ENCODE measurements at places on chromosomes 16 and 17. TPM values are rescaled to one million over a fixed set of nuclear protein-coding genes. Genes with fewer than 3 reads are reported as not detected.

The HOXB2 gene
- total RNA-seq, result 22.2 TPM

DNA sequence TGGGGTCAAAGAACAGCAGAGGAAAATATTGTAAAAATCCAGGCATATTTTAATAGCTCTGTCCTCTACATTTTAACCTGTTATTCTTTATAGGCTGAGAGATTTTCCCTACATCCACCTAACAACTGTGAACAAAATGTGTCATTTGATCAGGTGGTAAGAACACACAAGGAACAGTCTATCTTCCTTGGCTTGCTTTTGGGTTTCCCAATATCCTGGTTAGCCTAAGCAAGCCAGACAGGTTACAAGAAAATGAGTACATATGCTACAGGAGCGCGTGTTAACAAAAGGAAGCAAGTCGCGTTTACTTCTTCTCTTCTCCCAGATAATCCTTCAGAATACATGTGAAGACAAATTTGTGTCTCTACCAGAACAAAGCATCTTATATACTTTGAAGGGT, 31.0 kb upstream of the PITPNM3 start:
- DNase-seq, result no peak

DNA sequence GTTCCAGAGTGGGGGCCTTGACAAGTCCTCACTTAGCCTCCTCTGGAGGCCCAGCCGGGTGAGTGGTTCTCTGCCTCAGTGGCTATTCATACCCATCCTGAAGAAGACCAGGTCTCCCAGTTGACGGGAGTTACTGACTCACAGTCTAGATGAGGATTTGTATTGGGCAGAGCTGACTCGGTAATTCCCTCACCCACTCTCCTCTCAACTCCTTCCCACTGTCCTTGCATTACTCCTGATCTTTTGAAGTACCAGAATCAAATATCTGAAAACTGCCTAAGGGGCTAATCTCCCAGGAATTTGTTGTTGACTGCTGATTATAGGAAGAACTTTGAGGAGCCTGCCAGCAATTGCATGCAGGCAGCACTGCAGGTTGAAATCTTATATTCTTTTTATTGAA, 14.2 kb downstream of the SAP30BP start:
- no peak for DNase-seq

DNA sequence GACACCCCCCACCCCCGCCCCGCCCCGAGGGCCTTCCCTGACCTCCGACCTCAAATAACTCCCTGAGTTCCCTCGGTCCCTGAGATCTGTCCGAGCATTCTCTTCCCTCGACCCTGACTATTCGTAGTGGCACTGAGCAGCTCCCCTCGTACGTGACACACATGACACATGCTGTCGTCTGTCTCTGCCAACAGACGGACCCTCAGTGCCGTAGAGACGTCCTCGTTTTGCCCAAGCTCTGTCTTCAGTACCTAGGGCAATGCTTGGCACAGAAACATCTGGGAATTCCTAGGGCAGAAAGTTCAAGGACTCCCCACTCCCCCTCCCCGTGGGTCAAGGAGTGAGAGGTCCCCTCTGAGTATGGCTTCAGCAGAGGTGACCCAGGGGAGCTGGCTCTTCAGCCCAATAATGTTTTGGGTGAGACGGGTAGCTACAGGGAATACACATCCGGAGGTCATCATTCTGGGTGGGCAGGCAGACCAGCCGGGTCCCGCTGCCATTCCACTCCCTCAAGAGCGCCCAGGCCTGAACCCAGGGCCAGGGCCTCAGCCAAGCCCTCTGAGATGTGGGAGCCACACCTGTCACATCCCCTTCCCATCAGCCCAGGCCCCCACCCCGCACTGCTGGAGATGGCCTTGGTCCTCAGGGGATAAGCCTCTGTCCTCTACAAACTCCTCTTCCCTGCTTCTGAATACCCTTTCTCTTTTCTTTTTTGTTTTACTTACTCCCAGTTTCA, 671 bp upstream of the FADS6 start:
- no peak for DNase-seq

GRCh38 chr17:68612923-68613292, 11.7 kb upstream of the FAM20A start:
- no peak for DNase-seq

The SOX8 gene
- 0.78 TPM for total RNA-seq

GRCh38 chr17:10557422-10557821, 8.0 kb upstream of the MYH2 start:
- DNase-seq, result no peak

- DNase-seq, result no peak
Measured at GRCh38 chr17:70375406-70375805, 206.1 kb downstream of the KCNJ2 start.

- no peak for DNase-seq
Measured at GRCh38 chr16:15807603-15808009, 49.2 kb downstream of the MYH11 start.

The PRSS36 gene
- total RNA-seq, result 0.14 TPM

- DNase-seq, result peak; percentile 51
Measured at GRCh38 chr17:44203731-44204440, 4.2 kb upstream of the ATXN7L3 start.
